ENCODE measurements at places on chromosomes 16 and 17.
A peak's percentile ranks its signal among the peaks of the same experiment; 100 is the strongest.

DNA sequence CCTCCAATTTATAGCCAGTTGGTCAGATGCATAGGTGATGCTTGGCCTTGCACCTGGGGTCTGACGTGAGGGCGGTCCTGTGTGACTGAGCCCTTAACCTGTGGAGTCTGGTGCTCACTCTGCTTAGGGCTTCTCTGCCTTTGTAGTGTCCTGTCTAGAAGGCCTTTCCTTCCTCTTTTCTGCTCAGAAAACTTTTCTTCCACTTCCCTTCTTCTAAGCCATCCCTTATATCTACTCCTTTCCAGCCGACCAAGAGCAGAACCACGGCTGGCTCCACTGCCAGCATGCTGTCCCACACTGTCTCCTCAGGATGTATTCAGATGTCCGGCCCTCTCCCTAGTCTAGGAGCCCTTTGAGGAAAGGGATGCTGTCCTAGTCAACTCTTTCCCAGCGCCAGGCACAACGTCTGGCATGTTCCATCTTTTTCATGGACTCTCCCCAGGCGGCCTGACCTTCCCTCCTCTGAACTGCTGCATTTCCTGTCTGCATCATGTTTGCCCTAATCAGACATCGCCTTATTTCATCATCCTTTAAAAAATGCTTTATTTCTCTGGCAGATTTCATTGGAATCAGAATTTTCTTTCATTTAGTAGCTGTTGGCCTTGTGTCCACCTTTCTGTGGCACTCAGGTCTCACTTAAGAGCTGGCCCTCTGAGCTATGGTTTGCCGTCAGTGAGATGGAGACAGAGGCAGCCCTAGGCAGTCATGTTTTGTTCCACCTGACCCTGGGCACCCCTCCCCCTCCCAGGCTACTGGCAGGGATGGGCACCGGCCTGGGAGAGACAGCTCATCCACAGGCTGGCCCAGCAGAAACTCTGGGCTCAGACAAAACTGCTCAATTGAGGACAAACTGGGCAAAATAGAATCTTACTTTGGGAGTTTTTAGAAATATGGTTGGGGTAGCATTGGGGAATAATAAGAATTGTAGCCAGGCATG, 15.5 kb upstream of the BRCA1 start:
- no peak for DNase-seq

- DNase-seq, result no peak
Observed at GRCh38 chr17:17189559-17189958, 16.6 kb downstream of the PLD6 start.

- peak; percentile 80 for DNase-seq
Observed at GRCh38 chr16:62225675-62226074, 189.4 kb upstream of the CDH8 start.

DNA sequence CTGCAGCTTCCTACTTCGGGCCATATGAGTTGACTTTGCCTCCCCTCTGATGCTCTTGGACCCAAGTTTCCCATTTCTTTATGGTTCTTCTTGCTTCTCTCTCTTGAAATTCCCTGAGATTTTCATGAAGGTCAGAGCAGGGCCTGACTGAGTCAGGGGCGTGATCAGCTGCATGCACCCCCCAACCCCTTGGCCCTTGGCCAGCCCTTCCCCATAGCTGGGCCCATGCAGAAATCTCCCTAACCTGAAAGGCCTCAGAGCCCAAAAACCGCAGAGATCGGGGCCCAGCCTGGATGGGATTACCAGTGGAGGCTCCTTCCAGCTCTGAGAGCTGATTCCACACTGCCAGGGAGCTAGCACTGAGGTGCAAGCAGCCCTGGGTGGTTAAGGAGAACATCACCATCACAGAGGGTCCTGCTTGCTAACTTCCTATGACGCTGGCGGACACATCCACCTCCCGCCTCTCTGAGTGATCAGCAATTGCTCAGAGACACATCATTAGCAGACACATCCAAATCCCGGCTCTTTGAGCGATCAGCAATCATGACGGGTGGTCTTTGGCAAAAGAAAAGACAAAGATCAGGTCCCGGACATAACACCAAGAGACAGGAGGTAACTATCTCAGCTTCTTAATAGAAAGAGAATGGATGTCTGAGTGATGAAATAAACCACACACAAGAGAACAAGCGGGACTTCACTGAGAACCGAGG, 161.5 kb downstream of the C16orf78 start:
- DNase-seq, result no peak

DNA sequence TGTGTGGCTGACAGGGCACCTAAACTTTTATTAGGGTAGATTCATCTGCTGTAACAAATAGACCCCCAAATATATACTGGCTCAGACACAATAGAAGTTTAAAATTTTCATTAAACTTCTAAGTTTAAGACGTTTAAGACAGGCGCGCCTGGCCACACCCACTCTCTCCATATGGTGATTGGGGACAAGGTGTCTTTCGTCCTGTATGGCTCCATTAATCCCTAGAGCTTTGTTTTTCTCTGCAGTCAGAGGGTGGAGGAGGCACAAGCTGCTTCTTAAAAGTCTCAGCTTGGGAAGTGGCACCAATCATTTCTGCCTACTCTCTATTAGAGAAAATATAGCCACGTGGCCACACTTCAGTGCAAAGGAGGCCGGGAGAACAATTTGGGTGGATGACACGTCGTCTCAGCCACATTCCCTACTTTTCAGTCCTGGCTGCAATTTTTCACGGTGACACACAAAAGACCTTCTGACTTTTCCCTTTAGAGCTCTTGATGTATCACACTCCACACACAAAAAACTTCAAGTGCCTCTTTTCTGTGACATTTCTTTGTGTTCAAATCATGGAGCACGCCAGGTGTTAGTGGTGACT, 125.5 kb upstream of the CACNG3 start:
- no peak for DNase-seq

GRCh38 chr17:45136846-45137560, 1.5 kb downstream of the ACBD4 start:
- DNase-seq, result no peak

GRCh38 chr17:3754458-3755334, 31.0 kb downstream of the HASPIN start:
- DNase-seq, result peak; percentile 45

DNA sequence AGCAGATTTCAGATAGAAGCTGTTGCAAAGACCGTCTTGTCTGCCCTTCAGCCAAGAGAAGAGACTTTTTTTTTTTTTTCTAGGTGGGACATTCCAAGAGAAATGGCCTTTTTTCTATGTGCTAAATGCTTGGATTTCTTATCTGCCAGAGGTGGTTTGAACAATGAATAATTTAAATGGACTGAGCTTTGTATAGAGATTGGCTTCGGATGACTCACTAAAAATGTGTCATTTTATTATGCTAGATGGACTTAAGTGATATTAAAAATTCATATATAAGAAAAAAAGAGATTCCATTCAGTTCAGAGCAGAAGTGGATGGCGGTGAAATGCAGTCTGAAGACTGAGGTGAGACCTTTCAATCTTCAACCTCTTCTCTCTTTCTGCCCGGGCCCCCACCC, 58.4 kb downstream of the MEAK7 start:
- no peak for DNase-seq

GRCh38 chr17:74413491-74413890, 18.4 kb upstream of the GPRC5C start:
- no peak for DNase-seq

- DNase-seq, result no peak
Observed at GRCh38 chr17:7562208-7562605, 488 bp downstream of the SENP3 start.

- no peak for DNase-seq
Observed at GRCh38 chr17:79630821-79631639, 20.2 kb upstream of the RBFOX3 start.

DNA sequence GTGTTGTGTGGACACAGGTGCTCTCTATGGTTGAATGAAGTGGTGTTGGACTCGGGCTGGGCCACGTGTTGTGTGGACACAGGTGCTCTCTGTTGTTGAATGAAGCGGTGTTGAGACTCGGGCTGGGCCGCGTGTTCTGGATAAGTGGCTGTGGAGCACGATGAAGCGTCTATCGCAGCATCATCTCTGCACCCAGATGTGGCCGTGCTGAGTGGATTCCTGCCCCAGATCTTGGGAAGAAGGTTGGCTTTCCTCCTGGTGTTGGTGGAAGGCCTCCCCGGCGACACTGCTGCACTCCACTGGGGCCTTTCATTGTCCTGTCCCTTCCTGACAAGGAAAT, 69.1 kb downstream of the RPTOR start:
- DNase-seq, result no peak

DNA sequence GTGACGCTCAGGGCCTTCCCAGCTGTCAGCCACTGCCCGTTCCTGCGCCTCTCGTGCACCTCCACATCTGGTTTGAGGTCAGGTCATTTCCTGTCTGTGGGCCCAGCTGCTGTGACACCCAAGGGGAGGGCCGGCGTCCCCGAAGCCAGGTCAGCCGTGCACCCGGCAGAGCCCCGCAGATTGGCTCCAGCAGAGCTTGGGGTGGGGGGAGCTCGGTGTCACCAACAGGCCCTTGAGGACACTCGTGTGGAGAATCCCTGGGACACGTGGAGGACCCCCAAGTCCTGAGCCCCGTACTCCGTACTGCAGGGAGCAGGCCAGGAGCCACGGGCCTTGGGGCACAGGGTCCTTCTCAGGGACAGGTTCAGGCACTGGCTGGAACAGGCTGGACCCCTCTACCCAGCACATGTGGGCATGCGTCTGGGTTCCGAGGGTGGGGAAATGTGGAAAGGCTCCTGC, 4.8 kb downstream of the SPATA2L start:
- DNase-seq, result no peak

GRCh38 chr16:49544828-49545227, 171.2 kb downstream of the C16orf78 start:
- DNase-seq, result no peak

DNA sequence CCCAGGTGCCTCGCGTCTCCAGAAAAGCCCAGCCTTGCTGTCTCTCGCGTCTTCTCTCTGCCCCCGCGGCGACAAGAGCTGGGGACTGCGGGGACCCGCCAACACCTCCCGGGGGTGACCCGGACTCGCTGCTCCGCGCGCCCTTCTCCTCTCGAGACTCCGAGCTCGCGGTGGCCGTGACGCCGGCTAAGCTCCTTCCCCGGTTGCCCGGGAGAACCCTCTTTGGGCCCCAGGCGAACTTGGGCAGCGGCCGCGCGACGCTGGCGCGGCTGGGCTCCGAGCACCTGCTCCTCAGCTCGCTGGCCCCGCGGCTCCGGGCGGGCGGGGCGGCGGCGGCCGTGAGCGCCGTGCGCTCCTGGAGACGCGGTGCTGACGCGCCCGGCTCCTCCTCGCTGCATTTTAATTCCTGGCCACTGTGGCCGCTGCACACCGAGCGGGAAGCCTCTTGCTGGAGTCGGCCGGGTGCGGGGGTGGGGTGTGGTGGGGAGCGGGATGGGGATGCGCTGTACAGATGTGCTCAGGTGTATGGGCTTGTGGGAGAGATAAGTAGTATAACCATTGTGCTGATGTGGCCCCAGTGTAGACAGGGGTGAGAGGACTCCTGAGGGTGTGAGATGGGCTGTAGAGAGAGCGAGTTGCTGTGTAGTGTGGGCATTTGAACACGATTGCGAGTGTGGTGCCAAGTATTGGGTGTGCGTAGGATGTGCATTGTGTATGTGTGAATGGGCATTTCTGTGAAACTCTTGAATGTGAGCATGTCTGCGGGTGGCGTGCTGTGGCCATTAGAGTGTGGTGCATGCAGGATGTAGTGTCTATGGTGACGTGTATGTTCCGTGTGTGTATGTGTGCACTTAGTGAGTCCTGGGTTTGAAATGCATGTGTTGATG, at the start of gene ASIC2:
TSS of gene ASIC2 (minus strand) at position 315 of the 887 bp plus-strand sequence.
- no peak for DNase-seq

DNA sequence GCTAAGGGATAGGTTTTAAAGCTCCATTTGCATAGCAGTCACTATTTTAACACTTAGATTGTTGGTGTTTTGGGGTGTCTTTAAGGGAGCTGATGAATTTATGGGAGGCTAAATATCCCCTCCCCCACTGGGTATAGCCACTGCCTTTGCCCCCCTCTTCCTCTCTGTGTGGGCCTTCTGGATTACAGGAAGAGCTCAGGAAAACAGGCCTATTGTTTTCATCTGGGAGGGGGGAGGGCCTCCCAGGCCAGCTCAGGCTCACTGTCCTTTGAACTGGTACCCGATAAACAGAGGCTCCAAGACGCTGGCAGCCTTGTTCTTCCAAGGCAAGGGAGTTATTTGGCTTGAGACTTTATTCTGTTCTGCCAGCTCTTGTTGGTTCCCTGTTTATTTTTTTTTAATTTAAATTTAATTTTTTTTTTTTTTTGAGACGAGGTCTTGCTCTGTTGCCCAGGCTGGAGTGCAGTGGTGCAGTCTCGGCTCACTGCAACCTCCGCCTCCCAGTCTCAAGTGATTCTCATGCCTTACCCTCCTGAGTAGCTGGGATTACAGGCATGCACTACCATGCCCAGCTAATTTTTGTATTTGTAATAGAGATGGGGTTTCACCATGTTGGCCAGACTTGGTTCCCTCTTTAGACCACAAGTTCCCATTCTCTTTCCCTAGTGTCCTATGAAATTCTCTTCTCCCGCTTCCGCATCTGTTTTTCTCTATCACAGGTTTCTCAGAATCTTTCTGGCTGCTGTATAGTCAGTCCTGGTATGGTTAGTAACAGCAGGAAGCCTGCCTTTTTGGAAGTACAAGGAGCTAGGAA, 25.1 kb downstream of the MINK1 start:
- no peak for DNase-seq

GRCh38 chr17:21523497-21524210, 147.5 kb downstream of the KCNJ12 start:
- no peak for DNase-seq

GRCh38 chr17:30600830-30601494, 123.8 kb downstream of the GOSR1 start:
- DNase-seq, result peak; percentile 15

GRCh38 chr17:34883106-34884000, 77.9 kb downstream of the CCT6B start:
- DNase-seq, result peak; percentile 14

GRCh38 chr17:1362065-1362848, 37.8 kb downstream of the YWHAE start:
- DNase-seq, result no peak

DNA sequence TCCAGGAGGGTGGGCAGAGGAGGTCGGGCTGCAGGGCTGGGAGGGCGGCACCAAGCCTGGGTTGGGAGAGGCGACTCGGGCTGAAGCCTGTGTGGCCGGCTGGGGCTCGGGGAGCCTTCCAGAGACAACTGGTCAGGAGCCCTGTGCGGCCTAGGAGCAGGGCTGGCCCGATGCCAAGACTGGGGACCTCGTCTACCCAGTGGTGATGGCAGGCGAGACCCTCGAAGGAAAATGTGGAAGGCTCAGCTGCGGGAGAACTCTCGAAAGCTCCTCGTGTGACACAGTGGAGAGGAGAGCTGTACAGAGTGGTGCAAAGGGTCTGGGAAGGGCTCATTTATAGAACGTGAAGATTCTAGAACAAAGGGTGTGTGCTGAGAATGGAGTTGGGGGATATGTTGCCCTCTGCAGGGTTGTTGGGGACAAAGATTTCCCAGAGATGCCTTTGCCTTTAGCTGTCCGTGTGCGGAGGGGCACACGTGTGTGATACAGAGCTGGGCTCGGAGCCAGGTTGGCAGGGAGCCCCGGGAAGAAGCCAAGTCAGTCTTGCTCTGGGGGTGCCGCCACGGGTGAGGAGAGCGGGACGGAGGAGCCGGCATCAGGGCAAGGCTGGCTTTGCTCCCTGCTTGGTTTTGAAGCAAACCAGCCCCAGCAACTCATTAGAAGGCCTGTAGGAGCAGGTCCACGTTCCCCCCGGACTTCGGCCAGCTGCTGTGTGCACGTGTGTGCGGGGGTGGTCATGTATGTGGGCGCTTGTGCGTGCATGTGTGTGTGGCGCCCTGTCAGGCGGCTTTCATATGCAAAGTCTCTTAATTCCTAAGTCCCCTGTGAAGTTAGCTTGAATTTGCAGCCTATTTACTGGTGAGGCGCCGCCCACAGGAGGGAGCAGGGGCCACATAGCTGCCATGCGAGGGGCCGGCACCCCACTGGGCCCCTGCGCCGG, 132.4 kb upstream of the CHMP6 start:
- peak; percentile 21 for DNase-seq
